ENCODE measurements at places on chromosomes 5 and 9.
A peak's percentile ranks its signal among the peaks of the same experiment; 100 is the strongest.

DNA sequence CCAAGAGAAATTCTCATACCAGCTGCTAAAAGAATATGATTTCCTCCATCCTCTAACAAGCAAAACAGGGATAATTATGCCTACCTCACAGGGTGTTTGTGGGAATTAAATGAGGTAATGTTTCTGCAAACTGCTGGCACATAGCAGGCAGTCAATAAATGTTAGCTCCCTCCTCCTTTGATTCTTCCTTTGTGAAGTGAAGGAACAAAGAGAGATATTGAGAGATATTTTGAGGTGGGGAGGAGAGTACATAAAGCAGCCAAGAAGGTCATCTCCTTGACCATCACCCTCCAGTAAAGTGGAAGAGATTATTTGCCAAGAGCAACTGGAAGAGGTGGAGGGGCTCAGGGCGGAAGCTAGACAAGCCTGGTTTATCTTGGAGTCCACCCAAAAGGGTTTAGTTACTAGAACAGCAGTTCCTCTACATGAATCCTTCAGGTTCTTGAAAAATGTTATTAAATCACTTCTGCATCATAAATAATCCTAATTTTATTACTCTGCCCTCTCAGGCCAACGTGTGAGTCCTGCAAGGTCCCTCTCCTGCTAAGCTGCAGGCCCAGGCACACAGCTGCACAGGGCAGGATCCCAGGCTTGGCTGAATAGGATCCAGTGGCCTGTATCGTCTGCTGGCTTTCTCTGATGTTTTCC is 35.0 kb upstream of the TLE1 start:
- DNase-seq: no peak

- no peak for DNase-seq
Measured at GRCh38 chr5:107012371-107012770, 658.4 kb downstream of the EFNA5 start.

- no peak for DNase-seq
Measured at GRCh38 chr9:76559286-76559685, 100.3 kb downstream of the GCNT1 start.

DNA sequence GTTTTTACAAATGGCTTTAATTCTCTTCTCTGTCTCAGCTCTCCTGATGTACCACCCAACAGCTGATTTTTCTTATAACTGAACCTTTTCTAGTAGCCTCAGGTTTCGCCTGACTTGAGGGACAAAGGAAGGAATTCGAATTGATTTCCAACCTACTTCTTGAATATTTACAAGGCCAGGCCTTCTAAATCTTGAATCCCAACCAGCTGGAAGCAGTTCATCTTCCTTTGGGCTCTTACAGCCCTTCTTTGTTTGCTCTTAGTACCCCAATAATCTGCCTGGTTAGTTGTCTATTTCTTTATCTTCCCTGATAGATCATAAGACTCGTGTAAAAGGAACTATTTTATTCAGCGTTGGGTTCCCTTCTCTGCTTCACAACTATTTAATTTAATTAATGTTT is 95.9 kb downstream of the NLN start:
- DNase-seq: no peak

DNA sequence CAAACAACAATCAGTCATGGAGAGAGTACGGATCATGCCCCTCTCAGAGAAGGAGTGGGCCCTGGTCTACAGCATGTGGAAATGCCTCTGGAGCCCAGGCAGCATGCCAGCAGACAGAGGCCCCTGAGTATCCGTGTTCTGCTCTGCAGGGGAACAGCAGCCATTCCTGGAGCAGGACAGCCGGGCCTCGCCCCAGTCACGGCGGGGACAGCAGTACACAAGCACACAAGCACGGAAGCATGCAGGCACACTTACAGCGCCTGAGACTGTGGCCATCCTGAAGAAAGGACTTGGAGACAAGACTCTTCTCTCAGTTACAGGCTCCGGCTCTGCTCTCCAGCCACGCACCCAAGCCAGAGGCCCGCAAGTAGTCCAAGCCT is 102.6 kb upstream of the ALDH1B1 start:
- no peak for DNase-seq

DNA sequence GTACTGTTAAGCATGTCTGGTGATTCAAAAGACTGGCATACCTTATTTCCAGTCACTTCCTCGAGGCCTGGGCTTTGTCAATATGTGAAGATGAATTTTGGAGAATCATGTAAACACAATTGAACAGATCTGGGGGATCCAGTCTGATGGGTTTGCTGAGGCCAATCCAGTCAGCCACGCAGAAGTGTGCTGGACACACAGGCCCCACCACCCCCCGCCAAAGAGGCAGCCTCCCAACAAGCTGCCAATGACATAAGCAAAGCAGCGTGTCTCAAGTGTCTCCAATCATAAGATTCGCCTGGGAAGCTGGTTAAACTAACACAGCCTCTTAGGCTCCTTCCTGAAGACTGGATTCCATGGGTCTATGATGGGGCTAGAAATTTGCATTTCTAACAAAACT is 192.9 kb upstream of the KLF9 start:
- no peak for DNase-seq

DNA sequence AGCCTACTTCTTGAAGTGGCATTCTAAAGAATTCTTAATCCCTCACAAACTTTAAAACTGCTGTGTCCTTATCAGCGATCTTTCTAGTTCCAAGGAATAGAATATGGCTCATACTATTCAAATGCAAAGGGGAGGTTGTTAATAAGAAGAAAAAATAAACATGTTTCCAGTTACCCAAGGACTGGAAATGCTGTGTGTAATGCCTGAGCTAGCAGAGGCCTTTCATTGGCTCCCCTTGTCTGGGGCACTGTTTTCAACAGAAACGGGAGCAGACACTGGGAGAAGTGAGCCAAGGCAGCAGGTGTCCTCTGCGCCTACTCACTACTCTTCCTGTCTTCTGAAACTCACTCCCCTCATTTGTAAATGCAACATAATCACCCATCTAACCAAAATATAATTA is 253.0 kb downstream of the MARCHF11 start:
- no peak for DNase-seq

DNA sequence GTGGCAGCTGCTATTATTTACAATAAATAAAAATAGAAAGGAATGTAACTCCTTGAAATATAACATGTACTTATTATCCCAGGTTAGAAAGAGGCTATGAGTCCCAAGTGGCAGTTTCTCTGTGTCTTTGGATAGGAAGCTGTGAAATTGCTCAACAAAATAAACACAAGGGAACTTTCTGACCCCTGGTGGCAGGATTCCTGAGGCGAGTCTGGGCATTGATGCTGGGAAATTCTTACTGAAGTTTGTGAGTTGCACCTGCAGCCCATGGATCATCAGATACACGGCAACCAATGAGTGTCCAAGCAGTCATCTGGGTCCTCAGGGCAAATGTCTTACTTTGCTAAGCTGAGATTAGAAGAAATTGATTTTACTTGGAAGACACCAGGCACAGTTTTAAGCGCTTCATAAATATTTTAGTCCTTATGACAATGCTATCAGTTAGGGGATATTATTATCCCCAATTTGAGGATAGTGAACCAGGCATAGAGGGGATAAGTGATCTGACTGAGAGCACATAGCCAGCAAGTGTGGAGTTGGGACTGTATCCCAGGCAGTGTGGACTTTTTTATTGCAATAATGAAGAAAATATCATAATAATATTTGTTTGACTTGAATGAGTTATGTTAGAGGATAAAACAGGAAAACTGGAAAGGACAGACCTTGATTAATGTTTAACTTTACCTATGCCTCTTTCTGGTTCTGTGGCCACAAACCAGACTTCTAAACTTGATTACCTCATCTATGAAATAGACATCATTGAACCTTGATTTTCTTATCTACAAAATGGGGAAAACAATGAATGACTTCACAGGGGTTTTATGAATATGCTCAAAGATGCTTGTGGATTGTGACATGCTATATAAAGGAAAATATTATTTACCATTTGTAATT is 265.5 kb upstream of the ADAMTSL1 start:
- peak; percentile 45 for DNase-seq

DNA sequence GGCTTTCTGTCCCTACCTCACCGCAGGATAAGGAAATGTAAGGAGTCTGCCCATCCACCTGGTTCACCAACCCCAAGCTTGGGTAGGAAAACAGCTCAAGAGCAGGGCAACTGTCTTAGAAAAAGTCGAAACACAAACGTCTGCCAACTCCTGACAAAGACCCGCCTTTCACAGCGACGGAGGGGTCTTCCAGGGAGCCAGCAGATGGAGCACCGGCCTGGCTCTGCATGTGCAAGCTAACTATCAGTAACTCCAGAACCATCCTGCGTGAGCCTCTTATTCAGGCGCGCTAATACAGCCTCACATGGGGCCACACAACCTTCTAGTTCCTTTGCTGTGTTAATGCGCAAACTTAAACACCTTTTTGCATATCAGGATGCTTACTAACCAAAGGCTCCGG is 26.9 kb downstream of the CAMSAP1 start:
- DNase-seq: no peak

DNA sequence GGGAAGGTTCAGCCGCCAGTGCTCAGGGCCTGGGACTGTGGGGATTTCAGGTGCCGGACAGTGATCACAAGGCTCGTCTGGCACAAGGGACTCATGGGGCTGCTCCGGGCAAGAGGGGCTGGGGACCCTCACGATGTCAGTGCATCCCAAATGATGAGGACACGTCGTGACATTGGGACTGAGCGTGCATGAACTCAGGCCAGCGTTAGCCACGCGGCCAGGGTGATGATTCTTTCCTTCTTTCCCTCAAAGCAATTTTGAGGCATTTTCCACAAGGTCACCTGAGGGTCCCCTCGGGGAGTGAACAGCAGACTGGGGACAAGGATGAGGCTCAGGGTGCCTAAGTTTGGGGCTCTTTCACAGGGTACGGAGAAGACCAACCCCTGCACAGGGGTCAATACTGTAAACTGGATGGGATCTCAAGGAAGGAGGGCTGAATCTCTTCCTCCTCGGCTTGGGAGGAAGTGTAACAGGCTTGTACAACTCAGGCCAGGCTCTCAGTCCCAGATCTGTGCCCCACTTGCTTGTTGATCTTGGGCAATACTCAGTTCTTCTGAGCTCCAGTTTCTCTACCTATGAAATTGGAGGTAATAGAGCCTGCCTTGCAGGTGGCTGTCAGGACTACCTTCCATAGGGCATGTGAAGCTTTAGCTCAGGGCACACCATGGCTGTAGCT is 78.5 kb downstream of the PRRT1B start:
- no peak for DNase-seq

- no peak for DNase-seq
Measured at GRCh38 chr9:6098431-6098830, 83.0 kb upstream of the RANBP6 start.

DNA sequence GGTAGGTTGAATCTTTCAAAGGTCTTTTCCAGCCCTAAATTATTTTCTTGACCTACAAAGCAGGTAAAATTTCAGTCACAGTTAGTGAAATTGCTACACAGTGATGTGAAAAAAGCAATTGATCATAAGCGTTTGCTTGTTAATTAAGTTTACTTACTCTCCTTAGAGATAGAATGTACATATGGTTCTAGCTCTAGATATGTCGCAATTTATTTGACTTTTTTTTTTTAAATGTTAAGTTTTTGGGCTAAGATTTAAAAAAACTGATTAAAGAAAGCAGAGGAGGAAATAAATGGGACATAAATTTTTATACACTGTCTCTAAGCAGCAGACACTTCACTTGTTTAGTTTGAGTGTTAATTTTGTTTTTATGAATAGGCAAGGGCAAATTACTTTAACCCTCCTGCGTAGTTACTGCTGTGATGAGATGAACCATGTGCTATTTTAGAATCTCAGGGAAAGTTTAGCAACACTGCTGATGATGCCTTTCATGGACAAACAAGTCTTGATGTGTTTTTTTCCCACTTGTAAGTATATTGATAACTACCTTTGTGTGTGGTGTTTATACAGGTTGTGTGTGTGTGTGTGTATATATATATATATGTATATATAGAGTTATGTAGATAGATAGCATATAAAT is 38.3 kb upstream of the FAM120AOS start:
- no peak for DNase-seq

- DNase-seq: no peak
Measured at GRCh38 chr5:108924457-108924961, 176.8 kb downstream of the FER start.

GRCh38 chr5:80989883-80990282 is 29.7 kb downstream of the RASGRF2 start:
- no peak for DNase-seq

- no peak for DNase-seq
Measured at GRCh38 chr5:180689071-180689694, 39.8 kb upstream of the FLT4 start.

GRCh38 chr5:321230-321725 is at the start of gene AHRR:
TSS of gene AHRR (plus strand) at chr5:321714. CDS start at chr5:343903, 22,189 bp downstream.
- DNase-seq: peak; percentile 61

GRCh38 chr5:116593340-116593739 is 18.7 kb upstream of the SEMA6A start:
- no peak for DNase-seq

- no peak for DNase-seq
Measured at GRCh38 chr5:154138701-154139100, 51.8 kb upstream of the GALNT10 start.

GRCh38 chr5:311963-312362 is 9.6 kb upstream of the AHRR start:
- no peak for DNase-seq

GRCh38 chr9:15155323-15155722 is 151.7 kb downstream of the TTC39B start:
- no peak for DNase-seq

- no peak for DNase-seq
Measured at GRCh38 chr9:128167209-128167608, 7.1 kb downstream of the BBLN start.

DNA sequence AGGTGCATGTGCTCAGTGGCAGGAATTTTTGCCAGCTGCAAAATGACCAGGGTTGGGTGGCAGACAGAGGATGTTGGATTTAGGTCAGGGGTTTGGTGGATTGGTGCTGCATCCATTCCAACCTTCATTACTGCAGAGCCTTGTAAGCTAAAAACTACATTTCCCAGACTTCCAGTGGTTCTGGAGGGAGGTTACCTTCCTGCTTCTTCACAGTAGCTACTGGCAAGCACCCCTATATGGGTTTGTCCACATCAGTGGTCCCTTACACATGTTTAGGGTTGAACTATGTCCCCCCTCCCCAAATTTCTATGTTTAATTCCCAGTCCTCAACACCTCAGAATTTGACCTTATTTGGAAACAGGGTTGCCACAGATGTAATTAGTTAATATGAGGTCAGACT is 20.7 kb upstream of the IL17B start:
- no peak for DNase-seq
